Activated CD8-positive, alpha-beta memory T cell treated with anti-CD3 and anti-CD28 coated beads, Interleukin-2, amount 50 U/mL, for 48 hours (primary cell): ENCODE measurements at places on chromosomes 7 and 10.

DNA sequence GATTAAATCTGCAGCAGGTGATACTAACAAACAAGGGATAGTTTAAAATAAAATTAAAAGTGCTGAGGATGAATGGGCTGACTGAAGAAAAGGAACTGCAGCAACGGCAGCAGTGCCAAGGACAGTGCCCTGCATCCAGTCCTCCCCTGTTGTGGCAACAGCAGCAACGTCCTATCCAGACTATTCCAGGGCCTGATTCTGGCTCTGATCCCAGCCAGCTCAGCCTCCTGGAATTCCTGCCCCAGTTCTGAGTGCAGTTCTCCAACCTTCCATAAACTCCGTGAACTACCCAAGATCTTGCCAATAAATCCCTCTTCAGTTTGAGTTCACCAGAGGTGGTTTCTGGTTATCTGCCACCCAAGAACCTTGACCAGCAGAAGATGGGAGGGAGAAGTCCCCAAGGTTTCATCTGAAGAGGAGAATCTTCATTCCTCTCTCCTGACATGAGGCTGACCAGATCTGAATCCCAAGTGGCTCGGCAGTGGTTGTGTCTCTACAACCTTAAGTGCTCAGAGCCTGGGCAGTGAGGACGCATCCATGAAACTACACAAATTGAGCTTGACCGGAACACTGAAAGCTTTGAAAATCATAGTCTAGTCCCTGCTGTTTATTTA, 115.8 kb downstream of the SORBS1 start:
- DNase-seq: no peak

DNA sequence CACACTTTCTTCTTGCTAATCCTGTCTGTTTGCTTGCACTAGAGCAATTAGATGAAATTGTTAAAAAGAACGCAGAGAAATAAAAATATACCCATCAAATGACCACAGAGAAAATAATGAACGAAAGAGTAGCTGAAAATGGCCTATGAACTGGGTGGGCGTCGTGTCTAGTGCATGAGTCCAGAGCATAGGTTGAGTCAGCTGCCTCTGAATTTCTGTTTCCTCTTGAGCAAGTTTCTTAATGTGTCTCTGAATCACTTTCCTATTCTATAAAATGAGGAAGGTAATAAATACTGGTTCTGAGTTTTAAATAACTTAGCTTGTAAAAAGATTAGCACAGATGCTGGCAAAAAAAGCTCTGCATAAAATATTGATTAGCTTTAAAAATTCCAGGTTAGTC, 75.0 kb downstream of the POM121L12 start:
- no peak for DNase-seq

- no peak for DNase-seq
These were observed 51.9 kb downstream of the DENND11 start for GRCh38 chr7:141649865-141650634.

- no peak for DNase-seq
These were observed 48.2 kb upstream of the DPYSL4 start for GRCh38 chr10:132138596-132138995.

GRCh38 chr7:68684996-68685395, 913.3 kb upstream of the AUTS2 start:
- DNase-seq: no peak

DNA sequence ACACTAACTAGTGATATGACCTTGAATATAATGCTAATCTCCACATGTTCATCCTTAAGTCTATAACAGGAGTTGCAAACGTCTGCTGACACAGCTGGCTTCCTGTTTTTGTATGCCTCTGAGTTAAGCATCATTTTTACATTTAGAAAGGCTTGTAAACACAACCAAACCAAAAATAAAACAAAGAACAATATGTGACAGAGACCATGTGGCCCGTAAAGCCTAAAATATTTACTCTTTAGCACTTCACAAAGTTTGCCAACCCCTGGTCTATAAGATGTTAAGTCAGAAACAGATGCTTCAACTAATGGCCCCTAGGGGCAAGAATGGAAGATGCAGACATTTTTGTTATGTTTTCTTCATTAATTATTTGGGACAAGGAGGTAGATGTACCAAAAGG, 109.3 kb downstream of the CPEB3 start:
- DNase-seq: no peak

GRCh38 chr7:117386110-117386706, 41.1 kb downstream of the ASZ1 start:
- DNase-seq: no peak

- DNase-seq: no peak
These were observed 237.2 kb downstream of the CSTF2T start for GRCh38 chr10:51462076-51462779.

DNA sequence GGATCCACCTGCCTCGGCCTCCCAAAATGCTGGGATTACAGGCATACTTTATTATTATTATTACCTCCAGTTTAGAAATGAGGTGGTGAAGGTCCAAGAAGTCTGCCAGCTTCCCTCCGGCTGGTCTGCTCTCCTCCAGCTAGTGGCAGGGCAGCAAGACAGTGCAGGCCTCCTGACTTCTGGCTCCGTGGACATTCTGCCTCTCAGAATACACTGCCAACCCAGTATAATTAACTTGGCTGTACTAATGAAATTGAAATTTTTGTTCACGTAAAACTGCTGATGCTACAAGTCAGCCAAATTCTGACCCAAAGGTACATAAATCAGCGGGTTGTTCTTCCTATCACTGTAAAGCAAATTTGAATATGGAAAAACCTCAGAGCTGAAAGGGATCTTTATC, 7.6 kb upstream of the PDE1C start:
- DNase-seq: no peak
